ENCODE measurements at places on chromosomes 4 and X. TPM values are rescaled to one million over a fixed set of nuclear protein-coding genes. Genes with fewer than 3 reads are reported as not detected.
A peak's percentile ranks its signal among the peaks of the same experiment; 100 is the strongest.

- no peak for DNase-seq
Measured at GRCh38 chr4:173171987-173172386, 3.4 kb downstream of the GALNT7 start.

DNA sequence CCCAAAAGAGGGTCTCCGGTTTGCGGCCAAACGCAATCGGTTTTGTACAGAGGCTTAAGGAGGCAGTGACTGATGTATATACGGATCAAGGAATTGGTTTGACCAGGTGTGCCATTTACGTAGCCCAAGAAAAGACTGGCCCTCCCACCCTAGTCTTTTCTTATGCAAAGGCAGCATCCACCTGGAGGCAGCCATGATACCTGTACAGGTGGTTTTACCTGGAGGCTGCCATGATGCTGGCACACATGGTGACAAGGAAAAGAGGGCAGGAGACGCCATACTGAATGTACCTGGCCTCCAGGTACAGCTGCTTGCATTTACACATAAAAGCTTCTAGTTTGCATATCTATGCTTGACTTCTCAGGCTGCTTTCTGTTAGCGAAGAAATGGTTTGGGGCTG is 917.7 kb upstream of the INTU start:
- DNase-seq, result no peak

- DNase-seq, result no peak
Measured at GRCh38 chr4:189279188-189279587, 661.5 kb upstream of the FRG1 start.

DNA sequence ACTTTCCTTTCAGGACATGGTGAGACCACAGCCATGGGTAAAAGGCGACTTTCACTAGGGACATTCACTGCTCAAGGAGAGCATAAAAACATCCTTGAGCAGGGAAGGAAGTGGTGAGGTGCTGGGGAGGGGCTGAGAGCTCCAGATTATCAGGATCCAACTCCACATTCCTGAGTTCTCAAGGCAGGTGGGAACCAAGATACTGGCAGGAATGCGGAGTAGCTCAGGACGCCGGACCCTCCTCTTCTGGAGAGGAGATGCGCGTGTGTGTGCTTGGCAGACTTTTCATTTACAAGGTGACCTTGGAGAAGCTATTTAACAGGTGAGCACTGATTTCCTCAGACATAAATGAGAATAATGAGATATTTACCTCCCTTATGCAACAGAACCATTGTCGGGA is 41.3 kb upstream of the TXK start:
- no peak for DNase-seq

DNA sequence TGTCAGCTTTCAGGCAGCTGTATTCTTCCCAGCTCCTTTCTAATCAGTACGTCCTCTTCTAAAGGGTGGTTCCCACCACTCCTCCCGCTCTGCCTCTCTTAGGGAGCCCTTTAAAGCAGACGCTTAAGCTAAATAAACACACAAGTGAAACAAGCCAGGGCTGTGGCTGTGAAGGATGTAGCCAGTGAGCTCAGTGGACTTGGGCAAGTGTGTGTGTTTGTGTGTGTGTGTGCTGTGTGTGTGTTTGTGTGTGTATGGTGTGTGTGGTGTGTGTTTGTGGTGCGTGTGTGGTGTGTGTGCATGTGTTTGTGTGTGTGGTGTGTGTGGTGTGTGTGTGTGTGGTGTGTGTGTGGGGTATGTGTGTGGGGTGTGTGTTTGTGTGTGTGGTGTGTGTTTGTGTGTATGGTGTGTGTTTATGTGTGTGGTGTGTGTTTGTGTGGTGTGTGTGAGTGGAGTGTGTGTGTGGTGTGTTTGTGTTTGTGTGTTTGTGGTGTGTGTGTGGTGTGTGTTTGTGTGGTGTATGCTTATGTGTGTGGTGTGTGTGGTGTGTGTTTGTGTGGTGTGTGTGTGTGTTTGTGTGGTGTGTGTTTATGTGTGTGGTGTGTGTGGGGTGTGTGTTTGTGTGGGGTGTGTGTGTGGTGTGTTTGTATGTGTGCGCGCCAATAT is 283.3 kb downstream of the PTTG2 start:
- DNase-seq, result no peak

DNA sequence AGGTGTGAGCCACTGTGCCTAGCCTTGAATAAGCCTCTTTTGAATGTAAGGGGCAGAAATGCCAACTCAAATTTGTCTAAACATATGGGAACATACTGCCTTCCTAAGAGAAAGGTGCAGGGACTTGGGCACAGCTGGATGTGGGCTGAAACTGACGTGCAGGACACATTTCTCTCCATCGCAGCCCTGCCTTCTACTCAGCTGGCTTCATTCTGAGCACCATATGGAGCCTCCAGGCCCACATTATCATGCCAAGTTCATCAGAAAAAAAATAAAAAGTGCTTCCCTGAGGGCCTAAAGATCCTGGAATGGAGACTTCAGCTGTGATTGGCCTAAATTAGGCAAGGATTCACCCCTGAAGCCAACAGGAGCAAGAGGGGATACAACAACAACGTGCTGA is 386.2 kb downstream of the RAB28 start:
- no peak for DNase-seq

ZNF630 gene
- total RNA-seq, result 6.2 TPM

- peak; percentile 15 for DNase-seq
Measured at GRCh38 chr4:116561768-116562167, 523.6 kb downstream of the TRAM1L1 start.

DNA sequence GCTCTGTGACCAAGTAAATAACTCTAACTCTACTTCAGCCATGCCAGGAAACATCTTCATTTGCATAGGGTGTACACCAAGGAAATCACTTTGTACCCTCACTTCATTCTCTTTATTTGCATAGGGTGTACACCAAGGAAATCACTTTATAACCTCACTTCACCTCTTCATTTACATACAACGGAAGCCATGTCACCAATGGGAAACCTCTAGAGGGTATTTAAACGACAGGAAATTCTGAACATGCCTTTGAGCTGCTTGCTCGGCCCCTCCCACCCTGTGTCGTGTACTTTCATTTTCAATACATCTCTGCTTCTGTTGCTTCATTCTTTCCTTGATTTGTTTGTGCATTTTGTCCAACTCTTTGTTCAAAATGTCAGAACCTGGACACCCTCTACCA is 848.1 kb upstream of the FRG1 start:
- DNase-seq, result no peak

DNA sequence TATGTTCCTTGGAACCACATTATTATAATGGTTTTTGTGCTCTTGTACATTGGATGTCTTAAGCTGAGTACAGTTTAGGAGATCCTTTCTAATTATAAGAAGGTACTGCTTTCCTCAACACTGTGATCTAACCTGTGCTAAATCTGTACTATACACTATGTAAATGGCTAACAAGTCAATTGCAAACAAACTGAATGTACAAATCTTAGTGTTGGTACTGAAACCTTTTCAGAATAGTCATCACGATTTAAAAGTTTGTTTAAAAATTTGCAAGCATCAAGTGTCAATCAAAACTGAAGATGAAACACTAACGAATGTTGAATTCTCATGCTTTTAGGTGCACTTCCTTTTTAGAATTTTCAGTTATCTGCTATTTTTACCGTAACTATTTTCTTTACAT is 2090.4 kb upstream of the TENM3 start:
- DNase-seq, result no peak

Data from spinal cord (tissue), 10 donors.